ENCODE measurements at places on chromosomes 2 and 18.

DNA sequence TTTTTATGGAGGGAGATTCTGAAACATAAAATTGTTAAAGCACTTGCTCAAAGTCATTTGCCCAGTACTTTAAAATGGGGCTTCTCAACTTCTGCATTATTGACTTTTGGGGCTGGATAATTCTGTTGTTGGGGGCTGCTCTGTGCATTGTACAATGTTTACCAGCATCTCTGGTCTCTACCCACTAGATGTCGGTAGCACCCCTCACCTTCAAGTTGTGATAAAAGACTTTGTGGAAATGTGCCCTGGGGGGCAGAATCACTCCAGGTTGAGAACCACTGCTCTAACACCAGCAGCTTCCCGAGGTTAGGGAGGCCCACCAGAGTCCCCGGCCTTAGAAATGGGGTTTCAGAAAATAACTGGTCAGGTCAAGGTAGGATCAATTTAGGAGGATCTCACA lies 26.8 kb upstream of the CUL3 start:
- no peak for DNase-seq

DNA sequence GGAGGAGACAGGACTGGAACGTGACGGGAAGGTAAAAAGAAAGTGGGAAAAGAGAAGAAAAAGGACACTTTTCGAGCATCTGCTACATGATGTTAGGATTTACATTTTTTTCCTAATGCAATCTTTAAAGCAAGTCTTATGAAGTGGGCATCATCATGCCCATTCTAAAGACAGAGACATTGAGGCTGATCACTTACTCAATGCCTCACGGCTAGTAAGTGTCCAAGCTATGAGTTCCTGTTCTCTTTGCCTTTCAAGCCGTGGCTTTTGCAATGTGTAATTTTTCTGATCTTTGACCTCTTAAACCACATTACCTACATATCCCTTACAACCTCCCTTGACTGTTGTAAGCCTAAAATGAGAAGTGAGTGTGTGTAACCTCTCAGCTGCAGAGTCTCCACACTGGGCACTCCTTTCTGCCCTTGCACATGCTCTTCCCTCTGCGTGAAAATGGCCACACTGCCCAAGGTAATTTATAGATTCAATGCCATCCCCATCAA lies 649.2 kb downstream of the RNF144A start:
- no peak for DNase-seq

DNA sequence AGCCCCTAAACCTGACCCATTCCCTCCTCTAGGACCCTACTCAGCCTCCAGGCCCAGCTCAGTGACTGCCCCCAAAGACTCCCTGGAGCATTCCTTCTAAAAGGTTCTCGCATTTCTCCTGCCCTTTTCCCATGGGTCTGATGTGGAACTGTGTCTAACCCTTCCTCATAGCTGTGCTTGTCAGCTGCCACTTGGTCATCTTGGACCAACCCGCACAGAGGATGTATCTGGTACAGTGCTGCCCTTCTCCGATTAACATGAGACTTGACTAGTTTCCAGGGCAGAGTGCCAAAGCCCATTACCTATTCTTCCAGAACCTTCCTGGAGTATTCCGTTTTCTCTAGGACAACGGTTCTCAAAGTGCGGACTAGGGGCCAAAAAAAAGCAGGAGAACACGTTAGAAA lies 518 bp upstream of the NFU1 start:
- no peak for DNase-seq

- no peak for DNase-seq
Observed at GRCh38 chr18:42780171-42780570, 335.3 kb downstream of the RIT2 start.

DNA sequence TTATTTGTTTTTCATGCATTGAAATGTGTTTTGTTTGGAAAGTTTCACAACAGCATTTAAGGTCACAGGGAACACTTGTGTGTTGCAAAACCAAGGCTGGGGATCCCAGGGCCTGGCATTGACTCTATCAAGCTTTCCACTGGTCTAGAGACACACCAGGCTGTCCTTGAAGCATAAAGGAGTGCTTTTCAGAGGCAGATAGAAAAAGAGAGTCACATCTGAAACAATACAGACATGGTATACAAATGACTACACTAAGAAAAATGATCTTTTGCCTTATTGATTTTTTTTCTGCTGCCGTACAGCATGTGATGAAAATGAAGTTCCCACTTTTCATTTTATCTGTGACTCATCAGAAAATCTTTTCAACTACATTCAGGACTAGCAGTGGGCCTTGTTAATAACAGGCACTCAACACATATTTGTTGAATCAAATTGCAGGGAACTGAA lies 61.9 kb upstream of the ZCCHC2 start:
- no peak for DNase-seq

- DNase-seq, result peak; percentile 54
Observed at GRCh38 chr2:230713331-230714135, 891 bp downstream of the CAB39 start.

GRCh38 chr18:67467188-67467587 lies 49.3 kb downstream of the DSEL start:
- no peak for DNase-seq

DNA sequence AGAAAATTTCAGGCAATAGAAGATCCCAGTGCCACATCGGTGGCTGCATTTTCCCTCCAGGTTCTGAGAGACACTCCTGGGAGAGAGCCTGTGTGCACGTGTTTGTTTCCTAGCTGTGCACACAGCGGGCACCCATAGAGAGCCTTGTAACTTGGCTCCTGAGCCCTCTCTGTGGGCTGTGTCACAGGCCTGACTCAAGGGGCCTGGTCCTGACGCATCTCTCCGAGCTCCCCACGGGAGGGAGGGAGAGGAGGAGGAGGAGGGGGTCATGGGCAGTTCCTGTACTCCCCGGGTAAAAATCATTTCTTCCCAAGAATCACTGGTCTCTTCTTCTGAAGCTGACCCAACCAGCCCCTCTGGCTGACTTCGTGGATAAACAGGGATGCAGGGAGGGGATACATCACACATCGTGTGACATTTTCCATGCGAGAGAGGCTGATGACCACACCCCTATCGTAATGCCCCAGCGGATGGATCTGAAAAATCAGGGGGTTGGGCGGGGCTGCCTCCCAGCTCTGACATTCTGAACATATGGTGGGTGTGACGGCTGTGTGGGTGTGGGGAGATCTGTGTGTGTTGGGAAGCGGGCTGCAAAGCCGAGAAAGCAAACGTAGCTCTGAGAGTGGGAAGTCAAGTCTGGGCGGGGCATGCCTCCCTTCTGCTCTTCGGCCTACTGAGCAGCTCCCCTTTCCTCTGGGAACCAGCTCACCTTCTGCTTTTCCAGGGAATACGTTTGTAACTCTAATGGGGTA lies 308.3 kb upstream of the HS6ST1 start:
- no peak for DNase-seq

GRCh38 chr18:39607034-39607433 lies 2041.4 kb upstream of the CELF4 start:
- DNase-seq, result no peak

DNA sequence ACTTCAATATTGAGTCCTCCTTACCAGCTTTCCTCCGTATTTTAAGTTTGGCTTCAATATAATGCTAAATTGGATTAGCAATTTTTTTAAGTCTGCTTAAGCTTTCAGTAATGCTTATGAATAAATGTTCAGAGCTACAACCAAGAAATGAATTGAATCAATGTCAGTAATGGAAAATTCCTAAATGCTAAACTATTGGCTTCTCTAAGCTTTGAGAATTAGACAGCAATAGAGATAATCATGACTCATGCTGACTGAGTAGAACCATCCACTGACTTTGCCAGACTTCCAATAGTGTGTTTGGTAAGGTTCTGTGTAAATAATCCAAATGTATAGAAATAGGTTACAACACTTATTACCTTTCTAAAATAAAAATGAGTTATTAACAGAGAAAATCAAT lies 8.9 kb upstream of the PDE1A start:
- DNase-seq, result peak; percentile 48

- no peak for DNase-seq
Observed at GRCh38 chr2:43128559-43128955, 97.8 kb downstream of the ZFP36L2 start.

DNA sequence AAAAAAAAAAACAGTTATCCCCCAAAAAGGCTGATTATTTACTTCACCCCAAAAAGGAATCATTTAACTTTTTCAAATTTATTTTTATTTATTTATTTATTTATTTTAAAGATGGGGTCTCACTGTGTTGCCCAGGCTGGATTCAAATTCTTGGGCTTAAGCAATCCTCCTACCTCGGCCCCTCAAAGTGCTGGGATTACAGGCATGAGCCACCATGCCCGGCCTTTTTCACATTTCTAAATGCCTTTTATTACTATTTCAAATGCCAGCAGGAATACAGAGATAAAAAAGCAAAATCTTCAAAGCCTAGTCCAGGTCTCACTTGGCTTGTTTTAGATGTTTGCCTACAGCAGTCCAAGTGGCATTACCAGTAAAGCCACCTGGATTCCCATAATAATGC lies 239.1 kb downstream of the ALPK2 start:
- no peak for DNase-seq

- no peak for DNase-seq
Observed at GRCh38 chr2:73290049-73290839, 3.1 kb downstream of the EGR4 start.

- DNase-seq, result no peak
Observed at GRCh38 chr18:3540805-3541548, 91.0 kb downstream of the TGIF1 start.

- DNase-seq, result no peak
Observed at GRCh38 chr18:13878857-13879256, 36.5 kb downstream of the MC2R start.

DNA sequence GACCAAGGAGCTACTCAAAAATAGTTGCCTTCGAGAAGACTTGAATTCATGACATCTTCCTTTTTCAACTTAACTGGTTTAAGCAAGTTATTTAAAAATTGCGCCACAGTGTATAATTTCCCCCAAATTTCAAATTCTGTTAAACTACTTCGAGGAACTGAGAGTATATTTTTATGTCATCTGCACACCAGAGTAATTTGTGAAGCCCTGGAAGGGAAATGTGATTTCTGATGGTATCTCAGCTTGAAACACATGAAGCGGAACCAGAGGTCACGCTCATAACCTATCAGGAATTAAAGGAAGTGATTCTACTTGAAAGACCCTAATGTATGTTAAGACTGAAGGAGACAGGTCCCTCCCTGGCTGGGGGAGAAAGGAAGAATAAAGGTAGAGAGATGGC lies 33.9 kb upstream of the DARS1 start:
- no peak for DNase-seq

DNA sequence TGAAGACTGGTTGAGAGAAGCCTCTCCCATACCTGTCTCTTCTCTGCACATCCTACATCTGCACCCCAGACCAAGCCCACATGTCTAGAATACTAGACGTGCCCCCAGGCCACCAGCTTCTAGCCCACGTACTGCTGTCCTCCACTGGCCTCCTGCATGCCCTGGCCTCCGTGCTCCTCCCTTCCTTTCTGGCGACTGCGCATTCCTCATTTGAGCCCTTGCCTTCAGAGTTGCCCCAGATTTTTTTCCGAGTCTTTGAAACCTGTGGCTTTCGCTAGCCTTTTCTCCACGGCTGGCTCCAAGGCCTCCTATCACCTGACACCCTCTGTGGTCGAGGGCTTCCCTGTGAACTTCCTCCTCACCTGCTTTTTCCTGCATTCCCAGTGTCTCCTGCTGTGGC lies 11.2 kb downstream of the RNF144A start:
- no peak for DNase-seq

DNA sequence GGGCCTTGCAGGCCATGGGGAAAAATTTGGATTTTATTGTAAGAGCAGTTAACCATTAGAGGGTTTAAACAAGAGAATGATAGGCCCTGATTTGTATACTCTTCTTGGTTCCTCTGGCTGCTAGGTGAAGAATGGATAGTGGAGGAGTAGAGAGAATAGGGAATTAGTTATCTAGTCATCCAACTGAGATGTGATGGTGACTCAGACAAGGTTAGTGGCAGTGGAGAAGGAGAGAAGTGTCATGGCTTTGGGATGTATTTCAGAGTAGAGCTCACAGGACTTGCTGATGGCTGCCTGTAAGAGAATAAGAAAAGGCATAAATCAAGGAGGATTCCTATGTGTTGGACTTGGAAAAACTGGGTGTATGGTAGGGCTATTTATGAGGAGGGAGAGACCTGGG lies 169.4 kb downstream of the PLCL1 start:
- DNase-seq, result no peak

DNA sequence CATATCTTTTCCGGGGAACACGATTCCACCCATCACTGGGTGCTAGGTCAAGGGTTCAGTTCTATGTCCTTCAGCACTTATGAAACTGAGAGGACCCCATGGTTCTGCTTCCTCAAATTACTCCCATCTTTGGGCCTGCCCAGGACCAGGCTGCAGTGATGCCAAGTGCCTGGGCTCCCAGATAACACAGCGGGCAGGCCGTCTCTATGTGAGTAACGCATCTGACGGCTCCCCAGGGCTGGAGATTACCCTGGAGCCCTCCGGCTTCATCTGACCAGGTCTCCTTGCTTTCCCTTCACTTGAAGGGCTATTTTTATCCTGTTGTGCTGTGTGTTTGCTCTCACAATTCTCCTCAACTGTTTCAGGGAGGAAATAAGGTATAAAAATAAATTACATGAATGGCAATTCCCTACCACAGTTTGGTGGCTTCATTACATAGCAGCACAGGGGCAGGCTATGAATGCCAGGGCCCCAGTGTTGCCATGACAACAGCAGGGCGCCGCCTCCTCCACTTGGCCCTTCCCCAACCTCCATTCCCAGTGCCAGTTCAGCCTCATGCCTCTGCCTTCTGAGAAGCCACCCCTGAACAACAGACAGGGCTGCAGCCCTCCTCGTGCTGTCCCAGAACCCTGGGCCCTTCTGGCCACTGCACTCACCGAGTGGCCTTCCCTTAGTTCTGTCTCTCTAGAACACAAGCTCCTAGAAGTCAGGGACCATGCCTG lies 25.4 kb upstream of the TMEM131 start:
- no peak for DNase-seq

GRCh38 chr18:80041424-80041823 lies 7.2 kb downstream of the RBFA start:
- DNase-seq, result no peak

DNA sequence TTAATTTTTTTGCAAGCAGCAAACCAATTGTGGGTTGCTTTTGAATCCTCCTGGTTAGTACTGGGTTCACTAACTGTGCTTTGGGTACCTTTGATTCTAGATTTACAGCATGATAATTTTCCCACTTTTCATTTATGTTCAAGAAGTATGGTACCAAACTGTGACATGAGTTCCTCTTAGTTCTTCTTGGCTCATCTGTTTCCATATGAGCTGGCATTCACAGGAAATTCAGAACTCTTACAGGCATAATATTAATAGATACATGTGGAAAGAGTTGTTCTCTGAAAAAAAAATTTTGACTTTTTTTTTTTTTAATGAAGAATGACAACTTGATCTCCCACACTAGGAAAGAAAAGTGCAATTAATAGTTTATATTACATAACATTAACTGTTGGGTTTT lies 59.4 kb downstream of the FMNL2 start:
- DNase-seq, result no peak

Measured in GM03348 (cell line).